ENCODE measurements at places on chromosomes 11 and 22.

DNA sequence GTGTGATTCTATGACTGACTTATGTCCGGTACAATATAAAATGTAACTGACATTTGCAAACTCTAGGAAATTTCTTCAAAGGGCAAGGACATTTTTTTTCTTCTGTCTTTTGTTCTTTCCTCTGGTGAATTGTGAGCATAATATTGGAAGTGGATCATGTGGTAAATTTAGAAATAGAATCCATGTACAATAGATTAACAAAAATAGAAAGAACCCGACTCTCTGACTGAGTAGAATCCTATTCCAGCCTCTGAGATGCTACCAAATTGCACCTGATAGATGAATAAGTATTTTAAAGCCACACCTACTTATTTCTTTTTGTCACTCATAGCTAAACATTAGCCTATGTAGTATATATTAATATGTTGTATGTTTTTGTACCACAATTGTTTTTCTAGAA is 860.3 kb downstream of the LUZP2 start:
- DNase-seq, result no peak

GRCh38 chr11:84720706-84721402 is 906.3 kb downstream of the DLG2 start:
- DNase-seq, result peak; percentile 13

- no peak for DNase-seq
Observed at GRCh38 chr11:128058580-128059208, 528.7 kb downstream of the ETS1 start.

GRCh38 chr11:29190313-29190712 is 826.5 kb downstream of the KCNA4 start:
- DNase-seq, result no peak

DNA sequence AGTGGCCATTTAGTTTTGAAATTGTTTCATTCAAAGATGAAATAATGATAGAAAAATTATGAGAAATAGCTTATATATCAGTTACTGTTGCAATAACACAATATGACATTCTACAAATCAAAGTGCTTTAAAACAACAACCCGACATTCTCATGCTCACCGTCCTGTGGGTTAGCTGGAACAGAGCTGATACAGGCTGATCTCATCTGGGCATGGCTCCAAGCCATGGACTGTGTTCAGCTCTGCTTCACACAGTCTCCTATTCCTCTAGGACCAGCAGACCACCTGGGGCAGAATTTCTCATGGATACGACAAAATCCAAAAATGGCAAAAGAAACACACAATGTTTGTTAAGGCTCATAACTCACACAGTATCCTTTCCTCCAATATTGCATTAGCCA is 178.6 kb downstream of the CNTN5 start:
- no peak for DNase-seq

- peak; percentile 81 for DNase-seq
Observed at GRCh38 chr11:132718711-132719671, 813.3 kb downstream of the OPCML start.

GRCh38 chr11:116478205-116478604 is 294.6 kb downstream of the BUD13 start:
- DNase-seq, result no peak

DNA sequence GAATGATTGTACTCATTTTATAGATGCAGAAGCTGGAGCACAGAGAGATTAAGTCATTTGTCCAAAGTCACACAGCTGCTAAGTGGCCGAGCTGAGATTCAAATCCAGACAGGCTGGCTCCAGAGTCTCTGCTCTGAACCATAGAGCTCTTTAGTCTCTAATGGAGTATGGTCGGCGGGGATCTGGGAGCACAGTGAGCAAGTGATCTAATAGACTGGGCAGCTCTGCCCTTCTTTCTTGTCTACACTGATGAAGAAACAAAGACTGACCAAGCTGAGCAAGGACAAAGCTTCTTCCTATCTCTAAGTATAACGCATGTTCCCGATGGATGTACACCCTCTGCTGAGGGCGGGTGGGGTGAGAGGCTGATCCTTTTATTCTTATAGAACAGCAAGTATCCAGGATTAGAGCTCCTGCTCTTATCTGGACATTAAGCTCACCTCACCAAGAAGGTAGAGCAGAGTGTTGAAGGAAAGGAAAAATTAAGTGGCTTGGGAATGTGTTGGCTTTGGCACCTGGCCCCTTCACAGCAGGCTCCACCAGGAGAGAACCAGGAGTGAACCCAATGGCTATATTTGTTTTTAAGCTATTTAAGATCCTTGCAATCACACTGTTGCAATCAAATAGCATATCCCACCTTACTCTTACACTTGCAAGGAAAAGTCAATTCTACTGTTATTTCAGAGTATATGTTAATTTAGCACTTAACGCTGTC is 68.7 kb downstream of the ETS1 start:
- no peak for DNase-seq

DNA sequence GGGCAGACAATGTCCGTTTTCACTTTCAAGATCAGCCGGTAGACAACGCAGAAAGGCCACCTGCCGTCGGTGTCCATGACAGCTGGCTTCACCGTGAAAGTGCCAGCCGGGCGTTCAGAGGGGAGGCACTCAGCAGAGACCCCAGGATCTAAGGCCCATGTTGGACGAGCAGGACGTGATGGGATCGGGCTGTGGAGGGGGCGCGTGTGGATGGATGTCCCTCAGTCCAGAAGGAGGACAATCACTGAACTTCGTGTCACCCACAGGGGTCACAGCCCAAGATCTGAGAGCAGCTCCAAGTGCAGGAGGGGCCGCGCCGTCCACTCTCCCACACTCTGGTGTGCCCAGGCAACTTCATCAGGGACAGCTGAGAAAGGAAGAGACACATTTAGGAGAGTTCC is 164.4 kb downstream of the BRD1 start:
- no peak for DNase-seq

GRCh38 chr11:95605271-95605940 is 184.2 kb downstream of the FAM76B start:
- DNase-seq, result no peak

DNA sequence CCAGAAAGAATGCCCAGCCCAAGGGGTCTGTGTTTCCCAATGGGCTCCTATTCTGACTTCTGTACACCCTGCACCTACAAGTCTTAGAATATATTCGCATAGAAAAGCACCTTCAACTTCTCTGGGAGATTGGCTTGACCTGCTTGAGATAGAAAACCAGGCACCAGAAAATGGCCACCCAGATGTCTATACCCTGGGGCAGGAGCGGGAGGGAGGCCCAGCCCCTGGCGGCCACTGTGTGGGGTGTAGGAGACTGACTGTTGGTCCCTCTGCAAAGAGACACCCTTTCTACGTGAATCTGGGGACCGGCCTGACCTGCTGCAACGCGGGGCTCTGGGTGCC is 8.5 kb downstream of the DENND6B start:
- DNase-seq, result no peak

DNA sequence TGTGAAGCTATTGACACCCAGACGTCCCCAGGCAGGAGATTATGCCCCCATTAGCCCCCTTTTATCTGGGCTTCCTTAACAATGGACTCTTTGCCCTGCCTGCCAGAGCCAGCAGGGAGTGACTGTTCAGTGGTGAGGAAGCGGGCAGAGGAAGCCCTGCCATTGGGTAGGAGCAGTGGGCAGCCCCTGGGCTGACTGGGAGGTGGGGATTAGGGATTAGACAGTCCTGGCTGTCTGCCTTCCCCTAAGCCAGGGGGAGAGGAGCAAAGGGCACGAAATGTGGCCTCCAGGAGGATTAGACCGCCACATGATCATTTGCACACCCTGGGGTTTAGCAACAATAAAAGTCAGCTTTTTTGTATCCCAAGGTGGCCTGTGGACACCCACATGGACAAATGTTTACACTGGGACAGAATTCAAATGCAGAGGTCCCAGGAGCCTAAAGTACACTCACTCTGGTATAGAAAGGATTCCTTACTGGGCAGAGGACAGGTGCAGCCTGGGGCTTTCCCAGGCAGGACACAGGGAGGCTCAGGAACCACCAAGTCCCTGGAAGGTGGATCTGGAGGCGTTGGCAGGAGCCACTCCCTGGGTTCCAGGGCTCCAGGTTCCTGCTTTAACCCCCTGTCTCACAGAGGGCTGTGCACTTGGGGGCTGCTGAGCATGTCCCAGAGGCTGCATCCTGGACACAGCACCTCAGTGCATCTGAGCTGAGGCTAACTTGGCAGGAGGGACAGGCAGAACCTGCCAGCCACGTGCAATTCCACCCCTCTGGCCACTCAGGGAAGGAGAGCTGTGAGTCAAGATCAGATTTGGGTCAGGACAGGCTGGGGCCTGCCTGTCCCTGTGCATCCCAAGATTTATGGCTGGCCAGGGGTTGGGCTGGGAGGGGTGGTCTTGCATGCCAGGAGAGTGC is 2.1 kb downstream of the PNPLA3 start:
- DNase-seq, result no peak

DNA sequence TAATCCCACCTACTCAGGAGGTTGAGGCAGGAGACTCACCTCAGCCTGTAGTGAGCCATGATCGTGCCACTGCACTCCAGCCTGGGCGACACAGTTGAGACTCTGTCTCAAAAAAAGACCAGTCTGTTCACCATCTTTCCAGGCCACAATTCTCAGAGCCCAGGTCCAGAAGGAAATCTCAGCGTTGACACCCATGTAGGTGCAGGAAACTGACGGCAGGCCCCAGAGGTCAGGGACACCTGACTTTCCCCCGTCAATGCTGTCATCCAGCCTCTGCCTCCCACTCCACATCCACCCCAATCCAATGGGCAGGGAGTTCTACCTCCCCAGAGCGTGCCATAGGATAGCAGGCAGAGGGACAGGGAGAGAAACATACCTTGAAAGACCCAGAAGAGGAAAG is 5.9 kb upstream of the GRK2 start:
- no peak for DNase-seq

GRCh38 chr11:118074785-118075184 is 2.1 kb upstream of the TMPRSS4 start:
- DNase-seq, result no peak

- no peak for DNase-seq
Observed at GRCh38 chr22:30575859-30576258, 1.4 kb upstream of the GAL3ST1 start.

- DNase-seq, result peak; percentile 35
Observed at GRCh38 chr11:75524665-75525432, 892 bp downstream of the GDPD5 start.

GRCh38 chr11:104320097-104320496 is 156.2 kb upstream of the PDGFD start:
- no peak for DNase-seq

DNA sequence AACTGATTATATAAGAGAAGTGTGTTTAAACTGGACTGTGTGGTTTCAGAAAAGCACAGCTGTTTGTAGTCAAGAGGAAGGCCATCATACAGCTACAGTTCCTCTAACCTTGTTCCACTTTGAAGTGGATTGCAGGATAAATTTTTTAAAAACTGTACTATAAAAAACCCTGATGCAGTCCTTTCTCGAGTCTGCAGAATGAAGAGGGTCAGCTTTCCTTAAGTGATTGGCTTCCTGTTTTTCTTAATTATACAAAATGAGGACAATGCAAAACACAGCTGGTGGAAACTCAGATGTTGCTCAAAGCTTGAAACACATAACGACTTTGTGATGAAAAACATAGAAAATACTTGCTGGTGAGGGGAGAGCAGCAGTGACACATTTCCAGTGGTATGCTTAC is 1060.5 kb downstream of the DLG2 start:
- no peak for DNase-seq

GRCh38 chr11:78190871-78191538 is 2.3 kb downstream of the USP35 start:
- no peak for DNase-seq

GRCh38 chr11:71147331-71147730 is 105.0 kb downstream of the SHANK2 start:
- no peak for DNase-seq

DNA sequence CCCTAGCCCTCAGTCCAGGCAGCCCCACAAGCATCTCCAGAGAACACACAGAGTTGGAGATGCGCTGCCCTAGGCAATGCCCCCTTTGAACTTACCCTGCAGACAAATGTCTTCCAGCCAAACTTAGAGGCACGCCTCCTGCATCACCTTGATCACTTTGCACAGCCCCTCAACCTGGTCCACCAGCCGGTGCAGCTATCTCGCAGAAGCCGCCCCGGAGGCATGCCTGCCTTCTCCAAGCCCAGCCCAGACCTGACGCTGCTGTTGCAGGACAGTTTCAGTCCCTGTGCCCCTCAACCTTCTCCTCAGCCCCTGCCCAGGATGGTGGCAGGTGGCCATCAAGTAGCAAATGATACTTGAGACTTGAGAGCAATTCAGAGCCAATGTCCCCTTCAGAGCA is 16.7 kb upstream of the POU2AF1 start:
- no peak for DNase-seq

DNA sequence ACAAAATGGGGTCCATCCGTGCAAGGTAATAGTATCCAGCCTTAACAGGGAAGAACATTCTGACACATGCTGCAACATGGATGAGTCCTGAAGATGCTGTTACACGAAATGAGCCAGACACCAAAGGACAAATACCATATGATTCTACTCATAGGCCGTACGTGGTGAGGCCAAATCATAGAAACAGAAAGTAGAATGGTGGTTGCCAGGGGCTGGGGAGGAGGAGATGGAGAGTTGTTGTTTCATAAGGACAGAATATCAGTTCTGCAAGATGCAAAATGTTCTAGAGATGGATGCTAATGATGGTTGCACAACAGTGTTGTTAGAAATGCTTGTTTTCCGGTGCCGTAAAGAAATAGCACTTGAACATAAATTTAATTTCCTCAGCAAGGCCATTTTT is 2.6 kb downstream of the TBX10 start:
- DNase-seq, result no peak

GRCh38 chr22:31210556-31211421 is 1.3 kb upstream of the LIMK2 start:
- DNase-seq, result peak; percentile 69

DNA sequence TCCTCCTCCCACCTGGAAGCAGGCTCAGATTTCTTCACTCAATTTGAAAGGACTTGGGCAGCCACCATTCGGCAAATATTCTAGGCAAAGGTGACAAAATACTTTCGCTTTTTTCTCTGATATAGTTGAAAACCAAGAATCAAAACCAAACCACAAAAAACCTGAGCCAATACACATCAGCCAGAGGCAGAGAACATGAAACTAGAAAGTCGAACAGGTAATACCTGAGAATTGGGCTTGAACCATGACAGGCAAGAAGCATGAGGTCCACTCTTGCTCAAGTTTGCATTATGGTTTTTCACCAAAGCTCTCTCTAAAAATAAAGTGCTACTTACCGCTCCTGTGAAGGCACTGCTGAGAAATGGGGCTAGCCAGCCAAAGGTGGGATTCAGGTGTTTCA is 26.2 kb upstream of the LDLRAD3 start:
- no peak for DNase-seq
